ENCODE measurements at places on chromosomes 16 and 17. TPM values are rescaled to one million over a fixed set of nuclear protein-coding genes. Genes with fewer than 3 reads are reported as not detected.

DNA sequence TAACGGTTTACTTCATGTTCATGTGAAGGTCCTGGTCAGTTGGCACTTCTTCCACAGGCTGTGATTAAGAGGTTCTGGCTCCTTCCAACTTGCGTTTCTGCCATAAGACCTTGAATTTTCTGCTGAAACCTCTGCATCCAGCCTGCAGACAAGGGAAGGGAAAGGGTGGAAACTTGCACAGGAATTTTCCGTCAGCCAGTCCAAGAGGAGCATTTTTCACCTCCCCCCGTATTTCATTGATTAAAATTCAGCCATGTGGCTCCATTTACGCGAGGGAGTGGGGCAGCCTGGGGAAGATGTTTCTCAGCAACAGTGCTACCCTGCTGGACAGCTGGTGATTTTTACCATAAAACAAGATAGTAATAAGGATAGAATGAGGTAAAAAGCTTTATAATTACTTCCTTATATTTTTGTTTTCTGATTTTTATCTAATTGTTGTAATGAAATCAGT lies 101.5 kb upstream of the SMIM36 start:
- no peak for DNase-seq

Gene PGAP6
- 28.1 TPM for total RNA-seq

DNA sequence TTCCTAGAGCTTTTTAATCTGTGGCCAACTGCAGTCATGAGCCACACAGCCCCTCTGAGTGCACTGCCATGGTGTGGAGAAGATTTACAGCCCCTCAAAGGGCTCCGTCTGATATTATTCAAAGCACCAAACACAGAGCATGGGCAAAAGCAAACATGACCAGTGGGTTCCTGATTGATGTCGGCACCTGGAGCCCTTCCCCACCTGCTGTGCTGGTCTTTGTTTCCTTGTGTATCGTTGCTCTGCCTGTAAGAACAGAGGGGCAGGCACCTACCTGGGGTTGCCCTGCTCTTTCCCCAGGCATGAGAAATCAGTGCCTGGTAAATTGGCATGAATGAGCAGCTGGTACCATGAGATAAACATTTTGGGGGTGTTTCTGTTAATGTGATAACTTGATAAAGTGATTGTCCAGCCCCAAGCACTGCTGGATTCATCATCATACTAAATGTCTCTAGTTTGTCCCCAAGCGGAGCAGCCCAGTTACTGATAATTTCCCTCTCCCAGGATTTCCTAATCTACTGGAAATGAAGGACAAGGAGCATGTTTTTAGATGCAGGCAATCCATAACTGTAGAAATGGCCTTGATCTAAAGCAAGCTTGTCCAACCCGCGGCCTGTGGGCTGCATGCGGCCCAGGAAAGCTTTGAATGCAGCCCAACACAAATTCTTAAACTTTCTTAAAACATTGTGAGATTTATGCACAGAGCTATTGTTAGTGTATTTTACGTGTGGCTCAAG lies 5.0 kb upstream of the SPIRE2 start:
- DNase-seq, result no peak

- no peak for DNase-seq
These were observed 12.2 kb downstream of the N4BP1 start for GRCh38 chr16:48597563-48598387.

DNA sequence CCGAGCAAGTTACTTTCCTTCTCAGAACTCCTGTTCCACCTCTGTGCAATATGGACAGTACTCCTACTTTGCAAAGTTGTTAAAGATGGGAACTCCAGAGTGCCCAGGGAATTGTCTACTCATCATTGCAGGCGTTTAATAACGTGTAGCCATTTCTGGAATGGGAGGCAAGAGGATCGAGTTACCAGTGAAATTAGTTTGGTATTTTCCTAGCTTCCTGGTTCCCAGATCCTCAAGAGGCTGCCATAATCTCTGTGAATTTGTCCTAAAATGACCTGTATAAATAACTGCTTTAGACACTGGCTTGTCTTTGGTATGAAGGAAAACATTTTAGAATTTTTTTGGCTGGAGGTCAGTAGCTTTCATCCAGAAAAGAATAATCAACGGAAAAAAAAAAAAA lies 27.7 kb downstream of the WWOX start:
- DNase-seq, result no peak
